ENCODE measurements at places on chromosomes 11 and 22. TPM values are rescaled to one million over a fixed set of nuclear protein-coding genes. Genes with fewer than 3 reads are reported as not detected.

Gene FAM83F
- 0.12 TPM for total RNA-seq

Gene ROBO4
- not detected for total RNA-seq

Gene PNPLA3
- 0.24 TPM for total RNA-seq

Gene CARD16
- total RNA-seq, result 102 TPM

Gene KCNQ1OT1
- total RNA-seq, result 0.20 TPM

Gene CCDC86
- total RNA-seq, result 14.9 TPM

Gene DEUP1
- not detected for total RNA-seq

Gene FAM111B
- 63.2 TPM for total RNA-seq

Gene LRRC32
- 2.5 TPM for total RNA-seq

Gene DMC1
- 9.6 TPM for total RNA-seq

Gene TALDO1
- total RNA-seq, result 218 TPM

Gene PTPRCAP
- total RNA-seq, result 425 TPM

Gene SEPTIN5
- total RNA-seq, result not detected

Gene HTR3A
- not detected for total RNA-seq

Gene OR5F1
- total RNA-seq, result not detected

Gene GP1BB
- not detected for total RNA-seq

Gene IGSF22
- 0.34 TPM for total RNA-seq

Gene MYO7A
- not detected for total RNA-seq

Gene OR10AG1
- total RNA-seq, result not detected

Gene SLC1A2
- not detected for total RNA-seq

Gene CTSF
- 4.5 TPM for total RNA-seq

Gene OR2D2
- not detected for total RNA-seq

Gene RAB38
- 0.91 TPM for total RNA-seq

Gene PRSS23
- 0.35 TPM for total RNA-seq

Gene CCDC188
- not detected for total RNA-seq

Gene APOBEC3C
- 104 TPM for total RNA-seq

Gene RAC2
- 967 TPM for total RNA-seq

Gene OR56A5
- total RNA-seq, result not detected

Gene B3GAT1
- total RNA-seq, result 3.0 TPM

Gene TTC28
- 1.2 TPM for total RNA-seq

Gene DDIAS
- total RNA-seq, result 9.7 TPM

Gene C11orf97
- not detected for total RNA-seq

Gene ARHGAP20
- not detected for total RNA-seq

Gene ASPHD2
- 8.8 TPM for total RNA-seq

Gene ARL2
- 54.1 TPM for total RNA-seq

Gene DESI1
- total RNA-seq, result 32.4 TPM

Gene EED
- total RNA-seq, result 37.8 TPM

Gene KRTAP5-8
- total RNA-seq, result 0.23 TPM

Gene CDC42BPG
- 2.2 TPM for total RNA-seq

Gene P2RY6
- not detected for total RNA-seq

Gene TSSK2
- not detected for total RNA-seq

Gene TRIM49
- not detected for total RNA-seq

Gene FAM180B
- 0.15 TPM for total RNA-seq

Gene C11orf91
- total RNA-seq, result not detected

Gene TEX12
- 0.33 TPM for total RNA-seq

Gene PATE4
- not detected for total RNA-seq

Gene EFCAB6
- 0.19 TPM for total RNA-seq

Gene MPZL3
- total RNA-seq, result 13.7 TPM

Gene MLC1
- 0.43 TPM for total RNA-seq

Gene MMP3
- not detected for total RNA-seq

Gene SCGB2A2
- total RNA-seq, result not detected

Gene TUBA8
- 1.1 TPM for total RNA-seq

Gene LRRC10B
- total RNA-seq, result not detected
